HepG2 (cell line): ENCODE measurements at places on chromosomes 3 and 15. TPM values are rescaled to one million over a fixed set of nuclear protein-coding genes. Genes with fewer than 3 reads are reported as not detected.

DNA sequence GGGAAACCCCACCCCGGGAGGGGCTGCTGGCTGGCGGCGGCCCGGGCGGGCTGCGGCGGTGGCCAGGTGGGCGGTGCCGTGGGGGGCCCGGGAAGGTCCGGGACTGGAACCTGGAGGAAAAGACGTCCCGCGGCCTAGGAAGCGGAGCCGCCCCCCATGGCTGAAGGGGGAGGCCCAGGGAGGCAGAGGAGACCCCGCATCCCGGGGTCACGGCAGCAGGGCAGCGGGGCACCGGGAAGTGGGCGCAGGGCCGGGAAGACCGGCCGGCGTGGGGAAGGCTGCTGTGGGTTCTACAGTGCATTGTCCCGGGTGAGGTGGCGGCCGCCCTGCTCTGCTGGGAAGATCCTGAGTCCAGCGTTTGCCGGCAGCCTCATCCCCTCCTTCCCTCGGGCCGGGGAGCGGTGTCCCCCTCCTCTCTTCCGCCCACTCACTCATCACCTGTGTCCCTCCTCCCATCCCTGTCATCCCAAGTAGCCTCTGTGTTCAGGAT is 525 bp upstream of the FSTL1 start:
- DNase-seq: no peak

The CCR1 gene
- total RNA-seq: not detected in 2 replicates

The GOLGA8T gene
- not detected in 2 replicates for total RNA-seq

DNA sequence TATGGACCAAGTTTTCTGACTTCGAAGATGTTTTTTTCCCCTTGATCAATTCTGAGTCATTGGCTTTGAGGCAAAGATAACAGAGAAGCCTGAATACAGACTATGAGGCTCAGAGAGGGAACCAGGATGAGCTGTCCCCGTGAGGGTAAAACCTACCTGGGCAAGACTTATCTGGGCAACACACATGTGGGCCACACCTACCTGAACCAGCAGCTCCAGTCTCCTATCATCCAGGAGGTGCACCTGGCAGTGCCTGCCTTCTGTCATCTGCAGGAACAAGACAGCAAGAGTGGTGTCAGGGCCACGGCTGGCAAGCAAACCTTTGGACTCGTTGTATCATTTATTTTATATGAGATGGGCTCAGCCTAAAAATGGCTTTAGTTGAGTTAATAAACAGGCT is 72.6 kb downstream of the FRMD4B start:
- no peak for DNase-seq

The GOLGA6A gene
- 0.04 TPM in 1 of 2 replicates, not detected in the other for total RNA-seq

GRCh38 chr3:41304593-41304992 is 105.3 kb downstream of the CTNNB1 start:
- DNase-seq: no peak

- no peak for DNase-seq
These were observed 1.6 kb downstream of the MUSTN1 start for GRCh38 chr3:52833202-52833601.

GRCh38 chr3:178676077-178676476 is 139.8 kb downstream of the KCNMB2 start:
- no peak for DNase-seq

GRCh38 chr3:192727032-192727847 is at the start of gene FGF12:
Gene FGF12, minus strand, starts transcription at chr3:192727541.
- peak; percentile 2 for DNase-seq

- no peak for DNase-seq
These were observed 92.0 kb downstream of the TMEM108 start for GRCh38 chr3:133130168-133130567.

- no peak for DNase-seq
These were observed 798.8 kb downstream of the OTOL1 start for GRCh38 chr3:162295323-162295983.

GRCh38 chr15:39198044-39199000 is 382.6 kb upstream of the THBS1 start:
- DNase-seq: no peak

GRCh38 chr15:67146875-67147381 is 81.5 kb downstream of the SMAD3 start:
- peak; percentile 97 for DNase-seq

GRCh38 chr3:56940976-56941375 is 119.5 kb upstream of the SPATA12 start:
- no peak for DNase-seq

- DNase-seq: no peak
These were observed 157.9 kb downstream of the TLE3 start for GRCh38 chr15:69939513-69940440.

DNA sequence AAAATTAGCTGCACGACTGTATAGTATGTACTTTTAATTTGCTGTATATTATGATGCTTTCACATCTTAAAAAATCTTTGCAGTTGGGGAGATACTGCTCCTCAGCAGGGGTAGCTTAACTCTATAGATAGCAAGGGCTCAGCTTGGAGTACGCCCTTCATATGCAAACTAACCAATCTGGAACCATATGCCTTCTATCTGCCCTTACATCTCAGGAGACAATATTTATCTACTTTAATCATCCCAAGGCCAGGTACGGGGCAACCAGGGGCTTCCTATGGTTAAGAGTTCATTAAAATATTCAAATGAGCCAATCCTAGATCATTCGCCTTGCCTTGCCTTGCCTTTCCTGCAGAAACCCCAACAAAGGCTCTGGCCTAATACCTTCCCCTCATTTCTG is 204.1 kb upstream of the ZBTB20 start:
- no peak for DNase-seq

DNA sequence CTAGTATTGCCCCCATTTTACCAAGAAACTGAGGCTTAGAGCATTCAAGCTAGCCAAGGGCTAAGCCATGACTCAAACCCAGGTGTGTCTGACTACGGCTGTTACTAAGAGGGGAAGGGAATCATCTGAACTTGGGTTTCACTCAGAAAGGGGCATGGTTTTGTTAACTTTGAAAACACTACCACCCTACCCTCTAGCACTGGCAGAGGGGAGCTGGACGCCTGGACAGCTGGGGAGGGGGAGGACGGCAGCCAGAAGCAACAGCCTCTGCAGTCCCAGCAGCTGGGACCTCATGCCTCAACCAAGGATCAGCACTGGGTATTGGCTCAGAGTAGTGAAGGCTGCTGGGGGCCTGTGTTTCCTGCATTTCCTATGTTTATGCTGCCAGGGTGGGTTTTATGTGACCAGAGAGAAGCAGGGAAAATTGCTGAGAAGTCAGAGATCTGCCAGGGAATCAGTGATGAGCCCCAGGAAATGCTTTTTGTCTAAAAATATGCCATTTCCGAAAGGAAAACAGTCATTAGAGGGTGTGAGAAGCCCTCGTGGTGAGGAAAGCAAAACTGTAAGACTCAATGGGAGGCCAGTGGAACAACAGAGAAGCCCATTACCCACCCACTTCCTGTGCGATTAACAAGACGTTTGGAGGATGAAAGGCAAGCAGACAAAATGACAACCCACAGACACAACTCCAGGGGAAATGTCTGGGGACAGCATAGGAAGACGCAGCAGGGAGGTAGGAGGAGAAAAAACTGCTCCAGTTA is 41.2 kb downstream of the LIPC start:
- no peak for DNase-seq

GRCh38 chr3:141227752-141228151 is 3.9 kb upstream of the PXYLP1 start:
- DNase-seq: no peak

GRCh38 chr15:43505738-43506137 is 11.7 kb upstream of the MAP1A start:
- no peak for DNase-seq

The EFHB gene
- 0.15 TPM in 1 of 2 replicates, not detected in the other for total RNA-seq

GRCh38 chr3:40923143-40923542 is 276.2 kb upstream of the CTNNB1 start:
- no peak for DNase-seq

GRCh38 chr3:183591881-183592521 is 36.5 kb upstream of the KLHL6 start:
- DNase-seq: no peak

The EPB42 gene
- not detected in 2 replicates for total RNA-seq

- peak; percentile 40 for DNase-seq
These were observed 87.3 kb upstream of the ROPN1 start for GRCh38 chr3:124078953-124079911.

The CLDN1 gene
- 28.4 and 42.7 TPM in 2 replicates for total RNA-seq

DNA sequence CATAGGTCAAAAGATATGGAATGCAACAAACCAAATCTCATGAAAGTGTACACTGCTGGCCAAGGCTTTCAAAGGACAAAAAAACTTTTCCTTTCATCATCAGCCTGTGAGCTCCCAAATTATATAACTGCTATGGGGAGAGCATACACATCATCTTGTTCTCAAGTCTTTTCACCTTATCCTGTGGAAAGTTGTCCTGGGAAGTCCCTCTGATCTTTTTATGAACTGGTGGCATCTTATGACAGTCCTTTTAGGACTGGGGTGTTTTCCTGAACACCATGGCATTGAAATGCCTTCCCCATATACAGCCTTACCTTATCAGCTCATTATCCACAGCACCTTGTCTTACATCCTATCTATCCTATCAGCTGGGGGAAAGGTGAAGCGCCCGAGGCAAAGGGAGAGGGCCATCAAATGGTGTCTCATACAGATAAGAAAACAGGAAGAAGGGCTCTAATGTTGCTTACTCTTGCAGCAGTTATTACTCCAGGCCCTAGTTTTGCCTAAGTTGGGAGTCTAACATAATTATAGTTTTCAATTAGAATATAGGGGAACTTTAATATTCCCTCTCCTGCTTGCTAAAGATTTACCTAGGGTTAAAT is 61.5 kb upstream of the GOLIM4 start:
- no peak for DNase-seq

The PRSS50 gene
- total RNA-seq: not detected in 2 replicates

DNA sequence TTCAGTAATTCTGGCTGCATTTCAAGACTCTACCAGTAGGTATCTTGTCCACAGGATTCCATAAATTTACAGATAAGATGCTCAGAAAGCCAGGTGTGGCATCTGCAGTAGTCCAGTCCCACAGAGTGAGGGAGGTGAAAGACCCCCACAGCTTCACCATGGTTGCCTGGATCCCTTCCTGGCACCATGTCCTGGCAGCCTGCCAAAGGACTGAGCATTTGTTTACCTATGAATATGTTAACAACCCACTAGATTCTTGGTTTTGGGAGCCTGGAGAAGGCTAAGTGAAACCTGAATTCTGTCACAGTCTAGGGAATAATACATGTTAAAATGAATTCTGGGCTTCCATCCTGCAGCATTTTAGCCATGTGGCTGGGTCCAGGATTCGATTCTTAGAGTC is 14.9 kb downstream of the CHST2 start:
- no peak for DNase-seq

- DNase-seq: no peak
These were observed 297.2 kb upstream of the C2CD4B start for GRCh38 chr15:62462268-62462667.

- no peak for DNase-seq
These were observed 146.9 kb upstream of the LRTM1 start for GRCh38 chr3:55074796-55075195.

- no peak for DNase-seq
These were observed 235.1 kb upstream of the CCDC54 start for GRCh38 chr3:107142171-107142570.

GRCh38 chr3:136956971-136957370 is 812 bp upstream of the IL20RB start:
- DNase-seq: no peak

DNA sequence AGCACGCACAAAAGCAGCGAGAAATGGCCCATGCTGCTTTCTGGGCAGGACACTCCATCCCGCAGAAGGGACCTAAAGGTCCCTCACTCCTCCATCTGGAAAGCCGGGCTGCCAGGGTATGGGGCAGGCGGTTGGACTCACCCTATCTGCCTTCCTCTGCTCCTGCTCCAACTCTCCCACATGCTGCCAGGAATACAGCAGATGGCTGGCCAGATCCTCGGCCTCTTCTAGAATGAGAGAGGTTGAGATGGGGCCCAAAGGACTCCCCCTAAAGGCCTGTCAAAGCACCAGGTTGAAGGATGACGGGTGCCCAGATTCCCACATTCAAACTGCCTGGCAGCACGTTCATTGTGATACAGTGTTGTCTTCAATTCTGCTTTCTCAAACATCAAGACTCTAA is 85.1 kb upstream of the C2CD4B start:
- DNase-seq: no peak

- DNase-seq: no peak
These were observed 124.8 kb downstream of the MYLK start for GRCh38 chr3:123759311-123759710.

DNA sequence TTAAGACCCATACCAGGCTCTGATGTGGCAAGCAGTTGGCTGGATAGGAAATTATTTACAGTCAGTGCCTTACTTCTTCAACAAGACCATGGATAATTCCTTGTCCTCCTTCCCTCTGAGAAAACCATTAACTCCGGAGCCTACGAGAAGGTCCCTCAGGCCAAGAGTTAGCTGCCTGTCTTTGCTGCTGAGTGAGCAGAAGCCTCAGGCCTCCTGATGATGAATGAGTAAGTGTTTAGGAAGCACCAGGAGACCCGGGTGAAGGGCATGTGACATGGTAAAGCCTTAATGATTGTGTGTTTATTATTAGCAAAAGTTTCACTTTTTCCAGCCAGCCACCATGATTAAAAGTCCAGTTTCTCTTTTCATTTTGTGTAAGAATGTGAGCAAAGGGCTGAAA is 174.9 kb upstream of the TOPAZ1 start:
- no peak for DNase-seq

DNA sequence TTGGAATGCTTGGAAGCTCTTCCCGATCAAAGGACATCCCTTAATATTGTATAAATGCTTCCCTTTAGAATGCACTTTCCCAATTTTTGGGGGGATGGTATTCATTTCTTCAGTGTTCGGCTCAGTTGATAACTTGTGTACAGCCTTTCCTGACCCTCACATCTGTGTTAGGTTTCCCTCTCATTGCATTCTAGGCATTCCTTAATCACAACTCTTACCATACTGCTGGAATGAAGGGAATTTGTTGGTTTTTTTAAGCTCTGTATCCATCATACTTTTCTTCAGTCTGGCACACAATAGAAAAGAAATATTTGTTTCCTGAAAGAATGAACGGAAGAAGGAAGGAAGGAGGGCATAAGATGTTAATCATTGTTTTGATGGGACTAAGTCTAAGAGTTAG is 119.5 kb downstream of the CHST2 start:
- DNase-seq: no peak

The CACNA2D2 gene
- total RNA-seq: not detected in 2 replicates

DNA sequence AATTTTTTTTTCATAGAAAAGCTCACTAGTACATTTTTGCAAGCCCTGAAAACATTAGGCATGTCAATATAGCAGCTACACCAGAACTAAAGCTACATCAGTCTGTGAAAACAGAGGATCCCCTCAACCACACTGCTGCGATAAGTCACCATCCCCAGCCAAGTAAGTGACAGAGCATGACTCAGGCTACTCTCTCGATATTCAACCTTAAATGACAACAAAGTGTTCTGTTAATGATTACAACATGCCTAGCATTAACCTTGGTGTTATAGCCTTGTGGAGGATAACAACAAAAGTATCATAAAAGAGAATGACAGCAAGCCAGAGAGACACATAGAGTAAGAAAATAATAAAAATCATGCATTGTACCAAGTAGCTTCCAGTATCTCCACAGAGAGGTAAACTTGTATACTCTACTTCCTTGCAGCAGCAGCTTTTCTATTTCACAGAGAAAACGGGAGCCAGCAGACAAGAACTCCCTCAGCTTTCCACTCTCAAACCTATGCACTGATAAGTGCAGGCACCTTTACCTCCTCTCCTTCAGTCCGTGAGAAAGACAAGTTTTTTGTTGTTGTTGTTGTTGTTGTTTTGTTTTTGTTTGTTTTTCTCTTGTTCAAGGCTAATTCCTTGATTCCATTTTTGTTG is 76.6 kb downstream of the GBE1 start:
- peak; percentile 20 for DNase-seq
